ENCODE measurements at places on chromosomes 1 and 21.

- DNase-seq, result no peak
Measured at GRCh38 chr1:18954270-18955071, 2.0 kb downstream of the IFFO2 start.

- peak; percentile 64 for DNase-seq
Measured at GRCh38 chr1:100077531-100077930, 55.2 kb downstream of the SASS6 start.

GRCh38 chr1:228356897-228357680 is 49.5 kb downstream of the TRIM11 start:
- no peak for DNase-seq

DNA sequence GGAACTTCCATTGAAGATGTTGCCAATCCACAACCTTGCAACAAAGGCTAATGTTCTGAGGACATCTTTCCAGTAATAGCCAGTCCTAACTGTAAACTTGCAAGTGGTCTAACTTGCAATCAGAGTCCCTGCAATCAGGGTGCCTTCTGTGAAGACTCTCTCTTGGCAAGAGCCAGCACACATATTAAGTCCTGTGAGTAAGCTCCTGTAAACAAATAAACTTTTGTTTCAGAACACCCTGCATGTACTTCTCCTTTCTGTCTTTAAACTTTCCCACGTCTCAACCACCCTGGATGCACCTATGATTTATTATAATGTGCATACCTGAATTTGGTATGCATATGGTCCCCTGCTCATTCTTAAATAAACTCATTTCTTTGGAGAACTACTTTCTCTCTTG is 9.1 kb downstream of the GBP7 start:
- no peak for DNase-seq

DNA sequence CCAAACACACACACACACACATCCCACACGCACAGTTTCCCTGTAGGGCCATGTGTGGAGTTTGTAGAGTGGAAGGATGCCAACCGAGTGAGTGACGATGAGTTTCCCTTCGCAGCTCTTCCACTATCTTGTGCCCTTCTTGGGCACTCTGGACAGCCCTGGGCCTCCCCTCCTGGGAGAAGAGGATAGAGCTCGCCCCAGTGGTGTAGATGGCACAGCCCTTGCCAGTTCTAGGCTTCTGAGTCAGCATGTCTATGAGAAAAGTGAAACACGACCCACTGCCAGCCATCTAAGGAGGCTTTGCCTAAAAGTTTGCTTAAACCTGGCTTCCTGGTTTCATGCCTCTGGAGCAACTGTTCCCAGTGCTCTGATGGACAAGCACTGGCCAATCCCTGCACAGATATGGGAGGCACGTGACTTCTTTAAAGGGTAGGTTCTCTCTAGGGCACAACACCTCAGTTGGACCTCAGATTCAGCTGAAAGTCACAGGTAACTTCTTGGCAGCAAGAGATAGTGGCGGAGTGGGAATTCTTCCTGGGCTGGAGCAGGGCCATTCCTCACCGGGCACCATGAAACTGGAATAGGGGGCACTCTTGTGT is 195.9 kb upstream of the GALNT2 start:
- DNase-seq, result no peak

Data from A673 (cell line).